ENCODE measurements at places on chromosomes 12 and 14. TPM values are rescaled to one million over a fixed set of nuclear protein-coding genes. Genes with fewer than 3 reads are reported as not detected.
A peak's percentile ranks its signal among the peaks of the same experiment; 100 is the strongest.

The GLIPR1L1 gene
- not detected for total RNA-seq

- no peak overlapping the region for H3K27ac ChIP-seq
- H3K36me3 ChIP-seq: no peaks in the 10 kb centered on the region
- H3K27me3 ChIP-seq: no peaks in the 10 kb centered on the region
Observed at GRCh38 chr14:24297190-24297964, 2.2 kb downstream of the DHRS1 start.

GRCh38 chr12:119283310-119283709, 51.2 kb upstream of the CCDC60 start:
- no peaks in the 10 kb centered on the region for H3K4me1 ChIP-seq
- no peaks in the 10 kb centered on the region for H3K36me3 ChIP-seq
- no peak overlapping the region for H3K27ac ChIP-seq
- H3K27me3 ChIP-seq: no peaks in the 10 kb centered on the region

The USP30 gene
- 24.7 TPM for total RNA-seq

GRCh38 chr12:48119078-48119833, at the start of gene PFKM:
TSS of gene PFKM (plus strand) at chr12:48119364. CDS start at chr12:48122775, 3,411 bp downstream.
- DNase-seq: peak; percentile 90
- H3K27me3 ChIP-seq: no peaks in the 10 kb centered on the region
- H3K4me3 ChIP-seq: peak within 1 kb of the TSS; percentile 52
- H3K36me3 ChIP-seq: no peaks in the 10 kb centered on the region
- H3K4me1 ChIP-seq: peaks cover 4% of the 10 kb centered on the region

Data from ovary (tissue), 10 donors.